ENCODE measurements at places on chromosomes 7 and 10. TPM values are rescaled to one million over a fixed set of nuclear protein-coding genes. Genes with fewer than 3 reads are reported as not detected.
A peak's percentile ranks its signal among the peaks of the same experiment; 100 is the strongest.

DNA sequence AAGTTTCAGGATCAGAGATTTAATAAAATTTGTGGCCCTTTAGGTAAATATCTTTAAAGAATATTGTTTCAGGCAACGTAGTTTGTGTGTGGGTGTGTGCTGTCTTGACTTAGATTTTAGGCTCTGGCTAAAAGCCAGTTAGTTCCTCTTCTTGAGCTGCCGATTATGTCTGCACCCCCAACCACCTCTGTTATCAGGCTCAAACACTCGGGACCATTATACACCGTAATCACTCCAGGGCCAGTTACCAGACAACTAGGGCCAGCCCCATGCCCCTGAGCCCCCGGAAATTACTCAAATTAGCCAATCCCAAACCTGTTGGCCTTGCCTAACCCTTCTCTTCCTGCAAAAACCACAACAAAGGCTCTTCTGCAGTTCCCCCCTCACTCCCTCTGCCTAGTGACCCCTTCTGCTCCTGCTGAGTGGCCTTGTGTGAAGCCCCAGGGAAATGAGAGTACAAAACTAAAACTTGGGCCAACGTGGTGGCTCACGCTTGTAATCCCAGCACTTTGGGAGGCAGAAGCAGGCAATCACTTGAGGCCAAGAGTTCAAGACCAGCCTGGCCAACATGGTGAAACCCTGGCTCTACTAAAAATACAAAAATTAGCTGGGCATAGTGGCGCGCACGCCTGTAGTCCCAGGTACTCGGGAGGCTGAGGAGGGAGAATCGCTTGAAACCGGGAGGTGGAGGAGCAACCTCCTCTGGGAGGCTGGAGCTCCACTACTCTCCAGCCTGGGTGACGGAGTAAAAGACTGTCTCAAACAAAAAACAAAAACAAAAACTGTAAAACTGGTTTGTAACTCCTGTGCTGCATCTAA lies 9.2 kb upstream of the HNRNPF start:
- no peaks in the 10 kb centered on the region for H3K36me3 ChIP-seq
- no peak for DNase-seq
- no peak overlapping the region for H3K4me3 ChIP-seq

- H3K27me3 ChIP-seq, result no peaks in the 10 kb centered on the region
- peaks cover 3% of the 10 kb centered on the region for H3K4me1 ChIP-seq
- no peak overlapping the region for H3K4me3 ChIP-seq
These were observed 180.8 kb upstream of the CACNA2D1 start for GRCh38 chr7:82624337-82624736.

AS3MT gene
- 8.8 TPM for total RNA-seq

GRCh38 chr7:30028749-30029635 lies 780 bp downstream of the PLEKHA8 start:
- DNase-seq, result peak; percentile 85
- H3K36me3 ChIP-seq, result no peaks in the 10 kb centered on the region
- H3K27ac ChIP-seq, result peak overlapping the region; percentile 57

DNA sequence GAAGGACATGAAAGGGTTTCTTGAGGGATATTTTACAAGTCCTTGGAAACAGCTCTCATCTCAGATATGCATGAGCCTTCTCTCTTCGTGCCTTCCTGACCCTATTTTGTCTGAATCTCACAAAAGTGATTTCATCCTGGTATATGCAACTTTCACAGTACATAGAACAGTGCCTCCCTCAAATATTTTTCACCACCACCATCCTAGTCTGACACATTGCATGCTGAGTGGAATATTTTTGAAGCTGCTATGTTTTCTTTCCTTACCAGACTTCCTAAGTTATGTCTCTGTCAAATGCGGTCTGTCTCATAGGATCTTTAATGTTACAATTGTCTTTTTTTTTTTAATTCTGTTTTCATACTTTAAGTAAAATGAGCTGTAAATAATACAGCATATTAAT lies 673.3 kb upstream of the LRRN3 start:
- H3K27ac ChIP-seq, result no peak overlapping the region
- no peaks in the 10 kb centered on the region for H3K4me1 ChIP-seq
- no peak overlapping the region for H3K4me3 ChIP-seq
- no peak for DNase-seq
- no peaks in the 10 kb centered on the region for H3K27me3 ChIP-seq

DNA sequence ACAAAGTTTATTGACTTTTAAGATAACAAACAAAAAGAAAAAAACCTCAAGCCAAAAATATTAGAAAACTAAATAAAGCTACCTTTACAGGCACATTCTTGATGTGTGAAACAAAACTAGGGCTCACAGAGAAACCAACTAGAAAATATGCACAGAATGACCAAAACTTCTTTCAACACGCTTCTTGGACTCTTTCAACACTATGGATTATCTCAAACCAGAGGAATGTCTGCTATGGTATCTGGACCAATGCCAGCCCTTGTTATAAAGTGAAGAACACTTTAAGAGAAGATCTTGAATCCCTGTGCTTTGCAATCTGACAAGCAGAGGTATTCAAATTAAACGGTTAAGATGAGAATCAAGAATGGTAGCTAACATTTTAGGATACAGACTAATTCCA lies 76.6 kb downstream of the DNAJC1 start:
- no peak overlapping the region for H3K27ac ChIP-seq
- no peak overlapping the region for H3K4me3 ChIP-seq
- no peak for DNase-seq
- no peaks in the 10 kb centered on the region for H3K27me3 ChIP-seq
- H3K36me3 ChIP-seq, result no peaks in the 10 kb centered on the region

DNA sequence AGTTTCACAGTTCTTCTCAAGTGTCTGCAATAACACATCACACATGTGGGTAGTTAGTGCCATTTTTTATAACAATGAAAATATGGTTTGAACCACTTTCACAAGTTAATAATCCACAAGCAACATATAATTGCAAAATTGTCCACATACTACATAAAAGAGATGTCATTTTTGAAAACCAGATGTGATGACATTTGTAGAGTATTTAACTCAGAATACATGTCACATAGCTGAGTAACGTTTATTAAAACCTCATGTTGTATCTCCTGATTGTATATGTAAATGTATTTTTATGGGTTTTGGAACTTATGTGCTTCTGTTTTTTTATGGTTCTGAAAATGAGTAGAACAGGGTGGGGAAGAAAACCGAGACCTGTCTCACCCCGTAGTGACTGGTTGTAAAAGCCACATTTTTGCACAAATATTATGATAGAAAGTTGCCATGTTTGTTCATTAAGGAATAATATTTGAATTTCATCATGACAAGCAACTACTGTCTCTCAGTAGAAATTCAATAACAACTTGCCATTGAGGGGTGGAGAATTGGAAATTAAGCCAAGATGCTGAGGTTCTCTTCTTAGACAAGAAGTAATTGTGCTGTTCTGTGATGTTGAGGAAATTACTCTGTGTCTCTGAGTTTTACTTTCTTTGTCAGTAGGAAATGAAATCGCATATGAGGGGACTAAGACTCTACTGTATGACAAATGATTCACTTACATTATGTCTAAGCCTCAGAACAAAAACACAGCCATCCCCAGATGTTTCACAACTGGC lies 29.2 kb upstream of the EGFR start:
- H3K36me3 ChIP-seq, result no peaks in the 10 kb centered on the region
- H3K4me1 ChIP-seq, result peaks cover 6% of the 10 kb centered on the region
- H3K27ac ChIP-seq, result no peak overlapping the region

Measured in GM23338 (cell line).